CD4-positive, CD25-positive, alpha-beta regulatory T cell (primary cell): ENCODE measurements at places on chromosomes 12 and 14.
A peak's percentile ranks its signal among the peaks of the same experiment; 100 is the strongest.

- no peak for DNase-seq
Measured at GRCh38 chr14:47917344-47917954, 242.0 kb upstream of the MDGA2 start.

- DNase-seq, result no peak
Measured at GRCh38 chr12:130576371-130576816, 139.7 kb downstream of the RIMBP2 start.

DNA sequence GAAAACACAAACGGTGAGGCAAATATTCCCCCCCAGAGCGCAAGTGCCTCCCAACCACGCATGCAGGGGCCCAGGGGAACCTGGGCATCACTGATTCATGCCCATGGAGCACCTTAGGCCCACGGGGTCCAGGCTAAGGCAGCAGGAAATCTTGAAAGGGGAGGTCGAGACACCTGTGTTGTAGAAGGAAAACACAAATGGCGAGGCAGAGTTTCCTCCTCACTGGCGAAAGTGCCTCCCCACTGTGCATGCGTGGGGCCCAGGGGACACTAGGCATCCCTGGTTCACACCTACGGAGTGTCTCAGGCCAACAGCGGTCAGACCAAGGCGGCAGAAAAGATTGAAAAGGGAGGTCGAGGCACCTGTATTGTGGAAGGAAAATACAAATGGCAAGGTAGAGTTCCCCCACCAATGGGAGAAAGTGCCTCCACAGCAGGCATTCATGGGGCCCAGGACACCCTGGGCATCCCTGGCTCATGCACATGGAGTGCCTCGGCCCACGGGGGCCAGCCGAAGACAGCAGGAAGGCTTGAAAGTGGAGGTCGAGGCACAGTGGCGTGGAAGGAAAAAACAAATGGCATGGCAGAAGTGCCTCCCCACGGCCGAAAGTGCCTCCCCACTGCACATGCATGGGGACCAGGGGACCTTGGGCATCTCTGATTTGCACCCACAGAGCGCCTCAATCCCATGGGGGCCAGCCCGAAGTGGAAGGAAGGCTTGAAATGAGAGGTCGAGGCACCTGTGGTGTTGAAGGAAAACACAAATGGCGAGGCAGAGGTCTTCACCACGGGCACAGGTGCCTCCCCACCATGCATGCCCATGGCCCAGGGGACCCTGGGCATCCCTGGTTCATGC lies 368.8 kb downstream of the ALG10 start:
- DNase-seq, result no peak

GRCh38 chr14:92544051-92544720 lies 30.6 kb downstream of the RIN3 start:
- DNase-seq, result no peak

DNA sequence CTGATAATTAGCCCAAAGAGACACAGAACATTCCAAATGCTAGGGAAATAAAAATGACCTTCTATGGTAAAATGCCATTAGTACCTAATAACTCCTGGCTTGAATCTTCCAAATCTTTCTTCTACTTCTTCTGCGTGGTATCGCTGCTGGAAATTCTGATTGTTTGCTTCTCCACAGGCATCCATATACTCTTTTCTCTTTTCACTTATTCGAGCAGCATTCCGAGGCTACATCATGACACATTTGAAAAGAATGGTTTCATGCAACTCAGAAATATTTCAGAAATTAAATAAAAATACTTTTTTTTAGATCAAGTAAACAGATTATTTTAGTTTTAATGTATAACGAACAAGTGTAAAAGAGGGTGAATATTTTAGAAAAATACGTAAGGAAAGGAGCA lies 18.9 kb downstream of the ZCCHC8 start:
- DNase-seq, result no peak

- DNase-seq, result no peak
Measured at GRCh38 chr12:66638666-66639065, 40.2 kb downstream of the GRIP1 start.

DNA sequence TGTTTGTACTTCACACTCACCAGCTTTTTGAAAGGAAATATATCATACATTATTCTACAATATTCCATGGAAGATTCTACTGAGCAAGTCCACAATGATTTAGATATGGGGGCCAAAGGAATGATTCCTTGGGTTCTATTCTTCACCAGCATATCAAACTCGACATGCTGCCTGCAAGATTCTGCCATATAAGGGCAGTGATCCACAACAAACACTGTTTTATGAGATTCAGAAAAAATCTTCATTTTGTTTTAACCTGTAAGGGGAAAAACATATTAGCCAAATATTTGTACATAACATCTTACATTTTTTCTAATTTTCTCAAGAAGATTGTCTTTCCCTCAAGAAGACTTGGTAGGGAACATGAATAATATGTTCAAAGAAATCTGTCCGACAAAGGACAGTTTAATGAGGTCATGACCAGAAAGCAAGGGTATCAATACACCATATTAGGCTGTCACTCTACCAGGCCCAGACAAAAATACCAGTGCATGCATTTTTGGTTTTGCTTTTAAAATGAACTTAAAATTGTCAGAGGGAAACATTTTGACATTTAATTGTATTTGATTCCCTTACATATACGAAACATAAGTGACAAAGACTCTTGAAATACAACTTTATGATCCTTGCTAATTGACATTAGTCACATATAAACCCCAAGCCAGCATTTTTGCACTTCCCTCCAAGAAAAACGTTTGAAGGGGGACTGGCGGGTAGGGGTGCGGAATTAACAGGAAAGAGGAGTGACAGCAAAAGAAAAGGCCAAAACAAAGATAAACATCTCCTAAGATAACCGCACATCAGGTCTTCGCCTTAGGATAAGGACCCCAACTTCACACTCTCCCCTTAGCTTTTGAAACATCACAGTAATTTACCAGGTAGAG lies 980 bp downstream of the INTS13 start:
- DNase-seq, result peak; percentile 21
